ENCODE measurements at places on chromosomes 4 and X.

DNA sequence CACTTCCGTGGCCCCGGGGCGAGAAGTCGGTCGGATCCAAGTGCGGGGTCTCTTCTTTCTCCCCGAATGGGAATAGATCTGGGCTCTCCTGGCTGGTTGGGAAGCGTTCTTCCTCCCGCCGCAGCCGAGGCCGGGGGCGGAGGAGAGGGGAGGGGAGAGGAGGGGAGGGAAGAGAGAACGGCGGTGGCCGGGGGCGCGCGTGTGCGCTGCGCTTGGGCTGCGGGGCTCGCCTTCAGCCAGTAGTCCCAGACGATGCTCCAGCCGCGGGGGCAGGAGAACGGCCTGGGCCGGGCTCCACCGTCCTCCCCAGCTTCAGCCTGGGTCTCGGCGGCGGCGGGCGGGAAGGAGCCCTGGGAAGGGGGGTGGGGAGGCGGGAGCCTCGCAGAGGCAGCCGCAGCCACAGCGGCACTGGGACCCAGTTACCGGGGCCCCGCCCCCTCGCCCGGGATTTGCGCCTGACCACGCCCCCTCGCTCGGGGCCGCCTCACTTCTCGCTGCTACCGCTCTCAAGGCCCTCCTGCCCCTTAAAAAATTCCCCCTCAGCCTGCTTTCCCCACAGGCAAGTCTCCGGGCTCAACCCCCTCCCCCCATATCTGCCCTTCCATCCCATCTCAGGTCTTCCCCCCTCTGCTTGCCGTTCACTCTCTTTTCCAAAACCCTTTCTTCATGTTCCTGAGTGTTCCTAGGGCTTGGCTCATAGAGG lies at the start of gene FGD1:
FGD1 (minus strand) TSS at position 421 of the 703 bp plus-strand sequence. CDS start 802 bp downstream, outside the sequence.
- DNase-seq: peak; percentile 37

DNA sequence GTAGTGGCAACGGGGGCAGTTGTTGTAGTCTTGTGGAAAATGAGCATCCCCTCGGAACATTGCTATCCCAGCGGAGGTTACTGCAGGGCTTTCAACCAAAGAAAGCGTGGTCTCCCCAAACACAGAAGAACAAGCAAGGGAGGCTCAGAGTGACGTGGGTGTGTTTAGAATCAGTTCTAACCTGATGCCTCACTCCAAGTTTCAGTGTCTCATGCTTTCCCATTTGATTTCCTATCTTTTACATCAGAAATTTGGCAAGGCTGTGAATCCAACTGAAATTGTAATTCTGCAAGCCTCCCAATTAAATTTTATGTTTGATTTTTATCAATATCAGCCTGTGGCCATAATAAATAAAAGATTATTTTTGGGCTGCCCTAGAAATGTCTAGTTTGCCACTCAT lies 156.1 kb upstream of the LNX1 start:
- no peak for DNase-seq

- DNase-seq: peak; percentile 1
These were observed 56.6 kb upstream of the HELT start for GRCh38 chr4:184961660-184962059.

DNA sequence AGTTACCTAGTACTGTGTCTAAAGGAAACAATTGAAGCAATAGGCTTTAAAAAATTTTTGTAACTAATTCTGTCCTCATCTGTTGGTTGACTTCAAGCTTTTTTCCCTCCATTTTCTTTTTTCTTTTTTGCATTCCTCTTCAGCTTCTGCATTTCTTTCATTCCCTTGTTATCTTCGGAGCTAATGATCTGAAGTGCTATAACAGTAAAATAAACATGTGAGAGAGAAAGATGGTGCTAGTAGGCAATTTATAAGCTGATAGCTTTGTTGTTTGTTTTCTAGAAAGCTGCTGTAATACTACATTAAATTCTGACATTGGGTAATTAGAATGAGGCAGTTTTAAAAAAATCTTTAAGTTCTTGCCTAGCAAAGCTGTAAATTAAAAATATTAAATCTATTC lies 37.1 kb downstream of the PTPN13 start:
- no peak for DNase-seq

- peak; percentile 52 for DNase-seq
These were observed 1622.8 kb upstream of the IGFBP7 start for GRCh38 chr4:58732973-58733372.

DNA sequence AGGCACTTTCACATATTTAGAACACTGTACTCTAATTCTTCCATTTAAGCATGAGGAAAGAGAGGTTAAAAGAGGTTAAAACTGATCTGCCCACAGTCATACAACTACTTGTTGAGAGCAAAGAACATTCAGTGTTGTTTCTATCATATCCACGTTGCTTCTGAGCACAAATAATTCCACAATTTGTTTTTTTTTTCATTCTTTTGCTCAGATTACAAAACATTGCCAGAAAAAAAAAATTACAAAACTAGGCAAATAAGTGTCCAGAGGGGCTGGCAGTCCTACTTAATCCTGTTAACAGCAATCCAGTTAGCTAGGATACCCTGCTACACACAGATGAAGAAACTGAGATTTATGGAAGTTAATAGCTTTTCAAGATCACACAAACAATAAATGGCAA lies 6.3 kb upstream of the USP53 start:
- DNase-seq: no peak

GRCh38 chr4:77126809-77127208 lies 30.2 kb upstream of the CCNG2 start:
- no peak for DNase-seq

DNA sequence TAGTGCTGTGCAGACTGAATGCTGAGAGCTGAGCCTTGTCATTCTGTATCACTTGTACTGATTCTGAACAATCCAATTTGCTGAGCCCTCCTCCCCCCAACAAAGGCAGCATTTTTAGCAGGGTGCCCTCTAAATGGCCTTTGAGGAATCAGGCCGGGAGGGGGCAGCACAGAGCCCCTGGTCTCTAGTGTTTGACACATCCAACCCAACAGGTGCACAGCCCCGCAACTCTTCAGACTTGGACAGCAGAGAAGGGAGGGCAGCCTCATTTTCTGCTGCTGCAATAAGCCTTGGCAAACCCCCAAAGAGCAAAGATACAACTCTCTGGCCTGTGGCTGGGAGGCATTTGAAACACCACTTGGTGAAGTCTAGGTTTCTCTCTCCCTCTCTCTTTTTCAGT lies 3.4 kb downstream of the ATP1B4 start:
- DNase-seq: peak; percentile 43

DNA sequence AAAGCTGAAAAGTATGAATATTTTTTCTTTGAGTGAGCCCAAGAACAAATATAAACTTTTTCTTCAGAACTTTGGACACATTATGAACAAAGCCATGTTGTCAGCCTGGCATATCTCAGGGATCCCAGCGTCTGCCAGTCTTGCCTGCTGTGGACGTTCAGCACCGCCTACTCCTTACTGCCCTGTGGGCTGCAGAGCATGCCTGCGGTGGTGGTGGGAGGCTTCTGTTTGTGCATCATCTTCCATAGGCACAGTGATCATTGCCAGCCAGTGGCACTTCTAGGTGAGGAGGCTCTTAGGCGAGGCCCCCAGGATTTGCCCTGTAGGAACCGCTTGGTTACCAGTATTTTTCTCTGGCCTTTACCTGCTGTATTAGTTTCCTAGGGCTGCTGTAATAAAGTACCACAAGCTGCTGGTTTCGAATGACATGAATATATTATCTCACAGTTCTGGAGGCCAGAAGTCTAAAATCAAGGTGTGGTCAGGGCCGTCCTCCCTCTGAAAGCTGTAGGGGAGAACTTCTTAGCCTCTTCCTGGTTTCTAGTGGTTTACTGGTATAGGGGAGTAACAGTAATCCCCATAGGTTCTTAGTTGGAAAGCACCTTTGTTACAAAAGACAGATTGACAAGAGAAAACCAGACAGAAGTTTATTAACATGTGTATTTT lies 15.4 kb downstream of the ANXA3 start:
- DNase-seq: no peak

DNA sequence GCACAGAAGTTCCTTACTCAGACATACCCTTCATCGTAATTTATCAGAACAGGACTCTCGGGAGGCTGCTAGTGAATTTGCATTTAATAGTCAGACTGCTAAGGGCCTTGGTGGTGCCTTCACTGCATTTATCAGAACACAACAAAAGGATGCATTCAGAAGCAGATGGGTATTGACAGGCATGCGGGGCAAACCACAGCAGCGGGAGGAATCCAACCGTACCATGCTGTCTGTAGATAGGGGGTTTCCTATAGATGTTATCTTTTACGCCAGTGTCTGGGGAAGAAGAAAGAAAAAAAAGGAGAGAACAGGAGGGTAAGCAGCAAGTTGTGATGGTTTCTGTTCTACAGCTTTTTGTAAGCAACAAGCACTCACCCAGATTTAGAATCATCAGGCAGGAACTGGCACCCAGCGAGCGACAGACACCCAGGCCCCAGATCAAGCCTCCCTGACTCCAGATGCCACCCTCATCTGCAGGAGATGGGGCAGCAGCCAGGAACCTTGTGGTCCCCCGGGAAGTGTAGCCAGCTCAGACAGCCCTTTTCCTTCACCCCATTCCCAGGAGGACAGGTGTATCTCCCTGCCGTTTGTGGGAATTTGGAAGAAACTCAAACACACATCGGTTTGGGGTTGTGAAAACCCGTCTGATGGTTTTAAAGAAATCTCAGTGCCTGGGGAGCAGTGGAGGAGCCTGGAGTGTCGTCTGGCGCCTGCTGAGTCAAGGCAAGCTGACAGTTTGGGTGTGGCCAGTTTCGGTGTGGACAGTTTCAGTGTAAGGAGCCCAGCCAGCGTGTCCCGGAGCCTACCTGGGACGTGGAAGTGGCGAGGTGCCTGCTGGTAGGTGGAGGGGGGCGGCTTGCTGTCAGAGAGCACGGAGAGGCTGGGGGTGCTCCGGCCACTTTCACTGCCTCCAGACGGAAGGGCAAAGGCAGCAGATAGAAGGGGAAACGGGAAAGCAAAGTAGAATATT lies 80.0 kb upstream of the AFAP1 start:
- no peak for DNase-seq

DNA sequence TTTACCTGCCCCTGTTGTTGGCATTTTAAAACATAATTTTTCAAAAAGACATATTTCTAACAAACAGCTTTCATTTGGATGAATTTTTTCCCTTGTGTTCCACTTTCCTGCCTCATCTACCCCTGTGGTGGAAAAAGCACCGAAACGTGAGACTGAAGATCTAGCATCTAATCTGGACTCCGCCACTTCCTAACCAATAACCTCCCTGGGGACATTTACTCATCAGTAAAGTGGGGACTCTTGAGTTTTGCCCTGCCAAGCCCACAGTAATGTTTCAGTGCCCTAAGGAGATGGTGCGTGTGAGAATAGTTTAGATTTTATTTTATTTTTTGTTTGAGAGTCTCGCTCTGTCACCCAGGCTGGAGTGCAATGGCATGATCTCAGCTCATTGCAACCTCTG lies 56.7 kb downstream of the ADGRG2 start:
- no peak for DNase-seq

DNA sequence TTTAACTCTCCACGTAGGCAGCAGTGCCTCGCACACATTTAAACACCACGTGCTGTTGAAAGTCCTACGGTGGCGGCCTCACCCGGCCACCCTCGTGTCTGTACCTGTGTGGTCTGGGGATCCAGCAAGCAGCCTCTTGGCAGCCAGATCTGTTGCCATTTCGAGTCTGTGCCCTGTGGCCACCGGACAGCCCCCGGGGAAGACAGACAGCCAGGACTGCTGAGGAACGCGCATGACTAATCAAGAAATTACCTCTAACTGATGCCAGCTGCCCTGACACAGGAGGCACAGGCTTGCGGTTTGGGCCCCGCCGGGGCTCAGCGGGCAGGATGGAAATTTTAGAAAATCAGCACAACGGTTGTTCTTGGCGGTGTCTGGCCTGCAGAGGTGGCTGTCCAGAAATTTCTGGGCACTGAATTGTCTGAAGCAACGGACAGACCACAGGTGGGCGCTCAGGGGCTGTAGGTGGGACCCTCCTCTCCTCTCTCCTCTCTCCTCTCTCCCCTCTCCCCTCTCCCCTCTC lies 15.6 kb upstream of the ASMTL start:
- no peak for DNase-seq

DNA sequence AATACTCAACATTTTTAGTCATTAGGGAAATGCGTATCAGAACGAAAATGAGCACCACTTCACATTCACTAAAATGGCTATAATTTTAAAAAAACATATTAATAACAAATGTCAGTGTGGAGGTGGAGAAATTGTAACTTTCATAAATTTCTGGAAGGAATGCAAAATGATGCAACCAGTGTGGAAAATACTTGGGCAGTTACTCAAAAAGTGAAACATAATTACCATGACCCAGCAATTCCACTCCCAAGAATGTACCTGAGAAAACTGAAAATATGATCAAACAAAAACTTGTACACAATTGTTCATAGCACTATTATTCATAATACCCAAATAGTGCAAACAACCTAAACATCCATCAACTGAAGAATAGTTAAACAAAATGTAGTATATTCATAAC lies 76.1 kb upstream of the FAM241A start:
- DNase-seq: no peak

DNA sequence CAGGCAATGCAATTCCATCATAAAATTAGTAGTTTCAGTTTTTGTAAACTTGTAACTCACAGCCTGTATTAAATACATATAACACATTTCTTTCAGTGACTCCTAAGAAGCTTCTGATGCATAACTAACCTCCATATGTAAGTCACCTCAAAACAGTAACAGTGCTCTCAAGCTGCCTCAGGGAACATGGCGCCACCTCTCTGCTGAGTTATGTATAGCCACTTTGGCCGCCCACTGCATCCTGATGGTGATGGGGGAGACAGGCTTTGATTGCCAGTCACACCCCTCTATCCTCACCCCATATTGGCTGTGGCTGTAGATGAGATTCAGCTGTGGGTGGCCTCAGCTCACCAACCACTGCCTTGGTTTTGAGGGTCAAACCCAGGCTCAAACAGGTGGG lies 54.3 kb downstream of the LRBA start:
- DNase-seq: no peak

DNA sequence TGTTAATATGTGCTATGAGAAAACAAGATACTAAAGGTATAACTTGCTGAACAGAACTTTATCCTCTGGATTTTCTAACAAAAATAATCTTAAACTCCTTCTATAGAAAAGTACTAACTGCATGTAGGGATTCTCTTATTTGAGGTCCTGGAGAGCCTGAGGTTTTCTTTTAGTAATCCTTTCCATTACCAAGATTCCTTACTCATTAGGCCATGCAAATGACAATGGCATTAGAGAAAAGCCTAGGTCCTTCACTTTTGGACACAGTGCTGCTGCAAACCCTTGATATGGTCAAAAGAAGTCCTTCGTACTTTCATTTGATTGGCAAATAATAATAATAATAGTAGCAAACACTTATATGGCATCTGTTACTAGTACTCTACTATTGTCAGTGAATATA lies 3.2 kb downstream of the MMRN1 start:
- no peak for DNase-seq

GRCh38 chr4:79209822-79210635 lies 115.8 kb downstream of the NAA11 start:
- DNase-seq: no peak

- no peak for DNase-seq
These were observed 63.2 kb downstream of the PHEX start for GRCh38 chrX:22095286-22095685.

DNA sequence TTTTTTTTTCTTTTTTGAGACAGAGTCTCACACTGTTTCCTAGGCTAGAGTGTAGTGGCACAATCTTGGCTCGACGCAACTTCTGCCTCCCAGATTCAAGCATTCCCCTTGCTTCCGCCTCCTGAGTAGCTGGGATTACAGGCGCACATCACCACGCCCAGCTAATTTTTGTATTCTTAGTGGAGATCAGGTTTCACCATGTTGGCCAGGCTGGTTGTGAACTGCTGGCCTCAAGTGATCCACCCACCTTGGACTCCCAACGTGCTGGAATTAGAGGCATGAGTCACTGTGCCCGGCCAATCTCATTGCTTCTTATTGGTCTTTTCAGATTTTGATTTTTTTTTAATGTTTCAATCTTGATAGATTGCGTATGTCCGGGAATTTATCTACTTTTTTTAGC lies 124.4 kb downstream of the NBDY start:
- no peak for DNase-seq

- no peak for DNase-seq
These were observed 28.5 kb downstream of the SRPX start for GRCh38 chrX:38192007-38192810.
